ENCODE measurements at places on chromosomes 7 and 10.

DNA sequence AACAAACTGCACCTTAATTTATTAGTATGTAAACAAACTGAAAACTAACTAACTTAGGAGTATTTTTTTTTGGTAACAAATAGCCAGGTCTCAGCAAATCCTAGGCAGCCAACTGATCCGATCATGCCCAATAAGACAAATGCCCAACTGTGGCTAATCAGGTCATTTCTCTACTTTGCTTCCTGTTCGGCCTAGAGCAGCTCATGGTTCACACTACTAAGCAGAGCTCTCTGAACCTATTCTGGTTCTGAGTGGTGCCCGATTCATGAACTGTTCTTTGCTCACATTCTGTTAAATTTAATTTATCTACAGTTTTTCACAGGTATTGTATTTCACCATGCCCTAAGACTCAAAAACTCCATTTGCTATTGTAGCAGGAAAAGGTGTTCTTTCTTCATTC is 55.1 kb downstream of the CCDC3 start:
- DNase-seq, result no peak

GRCh38 chr10:48682265-48682664 is 2.4 kb upstream of the WDFY4 start:
- no peak for DNase-seq

DNA sequence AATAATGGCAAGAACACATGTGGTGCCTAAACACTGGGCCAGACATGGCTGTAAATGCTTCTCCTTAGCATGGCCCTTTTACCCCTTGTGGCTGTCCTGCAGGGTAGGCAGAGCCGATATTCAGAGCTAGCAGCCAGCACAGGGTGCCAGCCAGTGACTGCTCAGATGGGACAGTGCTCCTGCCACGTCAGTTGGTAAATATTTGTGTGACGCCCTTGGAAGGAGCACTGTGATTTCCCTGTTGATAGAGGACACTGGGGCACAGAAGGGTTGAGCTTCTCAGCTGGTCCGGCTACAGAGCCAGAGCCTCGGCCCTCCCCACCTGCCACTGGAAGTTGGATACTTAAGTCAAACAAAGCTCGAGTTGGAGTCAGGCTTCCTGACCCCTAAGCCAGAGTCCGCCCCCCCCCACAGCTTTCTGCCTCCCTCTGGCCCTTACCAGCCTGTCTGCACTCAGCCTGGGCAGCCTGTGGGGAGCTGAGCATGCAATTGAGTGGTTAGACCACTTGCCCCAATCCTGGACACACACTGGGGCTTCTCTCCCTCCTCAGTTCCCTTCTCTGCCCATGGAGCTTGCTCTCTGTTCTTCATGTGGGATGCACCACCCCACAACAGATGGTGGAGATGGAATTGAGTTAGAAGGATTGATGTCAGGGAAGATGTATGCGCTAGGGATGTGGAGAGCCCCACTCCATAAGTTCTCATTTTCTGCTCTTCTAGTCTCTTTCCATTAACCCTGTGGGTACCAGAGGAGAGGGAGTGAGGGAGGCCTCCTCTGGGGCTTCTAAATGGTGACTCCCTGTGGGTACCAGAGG is 350.8 kb downstream of the PLXNA4 start:
- no peak for DNase-seq

- DNase-seq, result no peak
Measured at GRCh38 chr7:151793531-151793951, 83.4 kb downstream of the PRKAG2 start.

DNA sequence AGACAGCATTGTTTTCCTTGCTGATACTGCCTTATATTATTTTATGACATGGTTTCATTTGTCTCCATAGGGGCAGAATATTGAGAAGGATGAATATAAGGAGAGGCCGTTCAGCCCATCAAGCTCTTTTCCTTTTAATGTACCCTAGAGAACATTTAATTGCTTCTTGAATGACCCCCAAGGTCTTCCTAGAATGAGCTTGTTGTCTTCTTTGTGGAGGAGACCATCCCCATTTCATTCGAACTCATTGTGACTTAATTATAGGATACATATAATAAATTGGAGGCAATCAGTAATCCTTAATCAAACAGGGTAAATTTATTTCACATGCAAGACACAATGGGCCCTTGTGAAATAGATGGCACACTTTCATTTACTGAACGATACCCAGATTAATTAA is 231.3 kb downstream of the MDFIC start:
- no peak for DNase-seq

GRCh38 chr10:103203466-103203865 is 10.4 kb upstream of the NT5C2 start:
- no peak for DNase-seq

DNA sequence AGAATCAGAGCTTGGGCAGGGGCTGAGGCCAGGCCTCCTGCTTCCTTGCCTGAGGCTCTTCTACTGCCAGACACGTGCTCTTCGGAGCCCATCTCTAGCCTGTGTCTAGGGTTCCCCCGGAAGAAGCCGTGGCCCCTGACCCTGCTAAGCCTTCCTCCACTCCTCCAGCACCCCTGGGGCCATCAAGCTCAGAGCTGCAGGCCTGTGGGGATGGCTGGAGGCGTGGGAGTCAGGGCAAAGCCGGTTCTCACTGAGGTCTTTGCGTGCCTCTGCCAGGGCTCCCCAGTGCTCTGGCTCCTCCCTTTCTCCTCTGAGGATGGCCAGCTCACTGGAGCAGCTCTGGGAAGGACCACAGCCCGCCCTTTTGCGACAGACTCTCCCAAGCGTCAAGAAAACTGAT is 34.4 kb downstream of the GHRHR start:
- DNase-seq, result no peak

DNA sequence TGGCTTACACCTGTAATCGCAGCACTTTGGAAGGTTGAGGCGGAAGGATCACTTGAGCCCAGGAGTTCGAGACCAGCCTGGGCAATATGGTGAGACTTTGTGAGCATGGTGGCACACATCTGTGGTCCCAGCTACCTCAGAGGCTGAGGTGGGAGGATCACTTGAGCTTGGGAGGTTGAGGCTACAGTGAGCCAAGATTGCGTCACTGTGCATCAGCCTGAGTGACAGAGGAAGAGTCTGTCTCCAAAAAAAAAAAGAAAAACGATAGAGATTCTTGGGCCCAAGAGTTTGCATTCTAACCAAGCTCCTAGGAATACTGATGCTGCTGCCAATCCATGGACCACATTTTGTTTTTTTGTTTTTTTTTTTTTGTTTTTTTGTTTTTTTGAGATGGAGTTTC is 12.1 kb downstream of the MYOZ1 start:
- no peak for DNase-seq

Measured in MM.1S (cell line).